ENCODE measurements at places on chromosomes 12 and 14.

DNA sequence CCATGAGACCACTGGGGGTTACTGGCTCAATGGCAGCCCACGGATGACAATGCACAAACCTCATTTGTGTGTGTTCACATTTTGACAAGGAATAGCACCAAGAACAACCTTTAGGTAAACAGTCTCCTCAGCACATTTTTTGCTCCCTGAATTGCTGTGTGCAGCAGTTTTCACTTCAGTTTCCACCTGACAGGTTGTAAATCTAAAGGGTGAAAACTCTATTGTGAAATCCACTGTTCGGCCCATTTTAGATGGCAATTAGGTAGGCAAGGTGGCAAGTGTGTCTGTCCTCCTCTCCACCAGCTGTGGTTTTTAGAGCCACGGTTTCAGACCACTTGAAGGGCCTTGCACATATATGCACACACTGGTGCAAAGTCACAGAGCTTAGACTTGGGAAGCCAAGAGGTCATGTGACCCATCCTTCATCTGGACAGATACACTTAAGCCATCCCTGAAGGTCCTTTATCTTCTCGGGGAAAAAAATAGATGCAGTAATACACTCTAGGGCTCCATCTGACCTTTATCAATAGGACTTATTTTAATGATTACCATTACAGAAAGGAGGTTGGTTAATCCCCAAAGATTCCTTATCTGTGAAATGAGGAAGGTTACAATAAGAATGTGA, 23.2 kb downstream of the HAL start:
- DNase-seq: no peak

- no peak for DNase-seq
Observed at GRCh38 chr12:121289962-121290361, 6.5 kb downstream of the CAMKK2 start.

- DNase-seq: no peak
Observed at GRCh38 chr14:52307376-52307775, 6.7 kb upstream of the PTGER2 start.

GRCh38 chr14:21191809-21192446, 36.1 kb upstream of the OR5AU1 start:
- no peak for DNase-seq

DNA sequence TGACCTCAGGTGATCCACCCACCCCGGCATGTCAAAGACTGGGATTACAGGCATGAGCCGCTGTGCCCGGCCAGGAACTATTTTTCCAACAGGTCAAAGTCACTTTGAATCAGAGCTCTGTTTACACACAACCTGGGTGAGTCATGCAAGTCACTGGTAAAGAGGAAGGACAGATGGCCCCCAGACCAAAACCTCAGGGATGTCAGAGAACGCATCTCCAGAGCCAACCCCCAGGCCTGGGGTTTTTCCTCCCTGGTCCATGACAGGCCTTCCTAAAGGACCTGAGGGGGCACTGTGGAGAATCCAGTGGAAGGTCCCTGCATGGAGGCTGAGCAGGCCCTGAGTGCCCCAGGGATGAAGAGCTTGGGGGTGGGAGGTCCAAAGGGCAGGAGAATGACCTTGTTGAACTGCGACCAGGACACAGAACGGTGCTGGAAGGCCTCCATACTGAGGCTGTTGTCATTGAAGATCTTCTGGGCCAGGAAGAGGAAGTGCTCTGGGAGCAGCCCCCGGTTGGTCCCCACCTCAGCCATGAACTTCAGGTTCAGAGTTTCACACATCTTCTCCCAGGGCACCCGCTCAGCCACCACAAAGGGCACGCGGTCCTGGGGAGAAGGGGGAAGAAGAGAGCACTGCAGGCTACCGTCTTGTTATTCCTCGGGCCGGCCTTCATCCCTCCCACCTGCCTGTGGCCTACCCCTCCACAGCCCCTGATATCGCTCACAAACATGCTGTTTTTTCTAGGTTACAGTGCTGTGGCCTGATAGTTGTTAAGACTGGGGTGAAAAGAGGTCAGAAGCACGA, 9.1 kb downstream of the STAT6 start:
- no peak for DNase-seq

DNA sequence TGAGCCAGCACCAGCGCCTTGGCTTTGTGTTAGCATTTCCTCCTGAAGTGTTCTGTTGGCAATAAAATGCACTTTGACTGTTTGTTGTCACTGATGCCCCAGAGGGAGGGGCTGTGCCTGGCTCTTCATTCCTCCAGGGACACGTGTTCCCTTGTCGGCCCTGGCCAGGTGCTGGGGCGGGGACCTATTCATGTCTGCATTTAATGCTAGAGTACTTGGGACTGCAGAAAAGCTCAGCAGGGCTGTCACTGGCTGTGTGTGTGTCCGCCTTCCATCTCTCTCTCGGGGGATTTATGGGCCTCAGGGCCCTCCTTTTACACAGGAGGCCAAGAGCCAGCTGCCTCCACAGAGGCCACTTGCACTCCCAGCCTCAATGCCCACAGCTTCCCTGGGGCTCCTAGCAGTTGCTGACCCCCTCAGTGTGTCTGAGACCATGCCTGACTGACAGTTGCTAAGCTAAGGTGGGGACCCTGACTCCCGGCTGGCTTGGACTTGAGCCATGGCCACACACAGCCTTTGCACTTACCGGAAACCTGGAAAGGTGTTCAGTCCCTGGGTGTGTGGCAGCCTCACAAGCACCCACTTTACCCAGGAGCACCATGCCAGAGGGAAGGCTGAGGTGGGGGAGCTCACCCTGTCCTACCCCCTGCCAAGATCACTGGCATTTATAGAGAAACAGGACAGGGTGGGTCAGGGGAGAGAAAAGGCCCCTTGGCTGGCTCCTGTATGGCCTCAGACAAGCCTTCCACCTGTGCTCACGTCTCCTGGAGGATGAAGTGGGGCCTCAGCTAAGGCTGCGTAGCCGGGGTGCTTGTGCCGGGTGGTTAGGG, 27.8 kb downstream of the HIP1R start:
- no peak for DNase-seq

- no peak for DNase-seq
Observed at GRCh38 chr14:68797121-68797670, 4.3 kb upstream of the ZFP36L1 start.

GRCh38 chr14:93430315-93431035, at the start of gene UNC79:
Gene UNC79 (plus strand): TSS chr14:93430939. CDS start chr14:93431030, 91 bp downstream.
- DNase-seq: no peak

GRCh38 chr14:102495491-102496330, 13.9 kb downstream of the ANKRD9 start:
- DNase-seq: no peak

- DNase-seq: no peak
Observed at GRCh38 chr12:22860926-22861325, 236.0 kb downstream of the ETNK1 start.

Measured in stimulated activated CD8-positive, alpha-beta memory T cell treated with anti-CD3 and anti-CD28 coated beads, Interleukin-4, amount 100 ng/mL, for 4 hours (primary cell).